SK-N-SH (cell line): ENCODE measurements at places on chromosomes 5 and 9.
A peak's percentile ranks its signal among the peaks of the same experiment; 100 is the strongest.

- no peak for DNase-seq
Observed at GRCh38 chr5:140608722-140609121, 24.3 kb downstream of the CD14 start.

GRCh38 chr5:149857499-149857898, 87.1 kb downstream of the PDE6A start:
- DNase-seq, result peak; percentile 33

GRCh38 chr9:37217161-37217560, 96.8 kb downstream of the ZCCHC7 start:
- no peak for DNase-seq

DNA sequence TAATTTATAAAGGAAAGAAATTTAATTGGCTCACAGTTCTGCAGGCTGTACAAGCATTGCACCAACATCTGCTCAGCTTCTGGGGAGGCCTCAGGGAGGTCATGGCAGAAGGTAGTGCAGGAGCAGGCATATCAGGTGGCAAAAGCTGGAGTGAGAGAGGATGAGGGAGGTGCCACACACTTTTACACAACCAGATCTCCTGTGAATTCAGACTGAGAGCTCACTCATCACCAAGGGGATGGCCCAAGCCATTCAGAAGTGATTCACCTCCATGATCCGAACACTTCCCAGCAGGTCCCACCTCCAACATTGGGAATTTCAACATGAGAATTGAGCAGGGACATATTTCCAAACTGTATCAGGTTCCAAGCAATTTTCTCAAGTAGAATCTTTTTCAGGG, 84.7 kb upstream of the BRINP1 start:
- DNase-seq, result no peak
